ENCODE measurements at places on chromosomes 16 and 17.

DNA sequence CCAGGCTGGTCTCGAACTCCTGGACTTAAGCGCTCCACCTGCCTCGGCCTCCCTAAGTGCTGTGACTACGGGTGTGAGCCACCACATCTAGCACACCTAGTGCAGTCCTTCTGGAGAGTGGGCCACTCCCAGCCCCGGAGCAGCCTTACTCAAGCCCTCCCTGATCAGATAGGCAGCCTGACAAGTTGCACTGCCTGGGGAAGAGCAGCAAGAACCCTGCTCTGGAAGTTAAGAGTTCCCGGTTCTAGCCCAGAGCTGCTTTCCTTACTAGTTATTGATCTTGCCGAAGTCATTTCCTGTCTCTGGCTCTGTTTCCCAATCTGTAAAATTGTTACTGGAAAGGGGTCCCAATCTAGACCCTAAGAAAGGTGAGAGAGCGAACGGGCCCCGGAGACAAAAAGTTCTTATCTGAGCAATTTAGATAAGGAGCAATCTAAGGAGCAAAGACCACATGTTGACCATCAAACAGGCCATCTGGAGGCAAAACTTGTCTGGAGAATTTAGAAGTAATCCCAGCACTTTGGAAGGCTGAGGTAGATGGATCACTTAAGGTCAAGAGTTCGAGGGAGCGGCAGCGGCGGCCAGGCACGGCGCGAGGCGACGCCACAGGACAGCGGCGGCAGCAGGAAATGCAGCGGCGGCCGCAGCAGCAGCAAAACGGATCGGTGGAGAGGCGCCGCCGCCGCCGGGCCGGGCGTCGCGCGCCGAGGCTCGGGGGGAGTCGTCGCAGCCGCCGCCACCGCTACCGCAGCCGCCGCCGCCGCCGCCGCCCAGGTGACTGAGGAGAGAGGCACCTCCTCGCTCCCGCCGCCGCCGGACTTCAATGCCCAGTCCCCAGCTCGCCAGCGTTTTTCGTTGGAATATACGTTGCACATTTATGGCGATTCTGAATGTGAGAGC is 4.3 kb upstream of the NAGLU start:
- DNase-seq, result peak; percentile 72

DNA sequence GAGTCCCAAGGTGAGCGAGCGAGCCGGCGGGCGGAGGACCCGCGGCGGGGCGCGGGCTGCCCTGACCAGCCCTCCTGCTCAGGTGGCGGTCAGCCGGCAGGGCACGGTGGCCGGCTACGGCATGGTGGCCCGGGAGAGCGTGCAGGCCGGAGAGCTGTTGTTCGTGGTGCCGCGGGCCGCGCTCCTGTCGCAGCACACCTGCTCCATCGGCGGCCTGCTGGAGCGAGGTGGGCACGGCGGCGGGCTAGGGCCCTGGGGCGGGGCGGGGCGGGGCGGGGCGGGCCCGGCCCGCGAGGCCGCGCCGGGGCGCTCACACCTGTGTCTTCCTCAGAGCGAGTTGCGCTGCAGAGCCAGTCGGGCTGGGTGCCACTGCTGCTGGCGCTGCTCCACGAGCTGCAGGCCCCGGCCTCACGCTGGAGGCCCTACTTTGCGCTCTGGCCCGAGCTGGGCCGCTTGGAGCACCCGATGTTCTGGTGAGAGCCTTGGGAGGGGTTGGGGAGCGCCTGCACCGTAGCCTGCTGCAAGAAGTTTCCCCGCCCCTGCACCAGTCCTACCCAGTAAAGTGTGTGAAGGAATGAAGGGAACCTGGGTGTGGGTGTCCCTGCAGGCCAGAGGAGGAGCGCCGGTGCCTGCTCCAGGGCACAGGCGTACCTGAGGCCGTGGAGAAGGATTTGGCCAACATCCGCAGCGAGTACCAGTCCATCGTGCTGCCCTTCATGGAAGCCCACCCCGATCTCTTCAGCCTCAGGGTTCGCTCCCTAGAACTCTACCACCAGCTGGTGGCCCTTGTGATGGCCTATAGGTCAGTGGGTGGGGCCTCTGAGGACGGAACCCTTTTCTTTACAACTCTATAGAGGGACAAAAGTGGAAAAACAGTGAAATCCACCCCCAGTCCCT is 802 bp downstream of the SETD6 start:
- peak; percentile 46 for DNase-seq

GRCh38 chr16:70665806-70666735 is 19.7 kb downstream of the IL34 start:
- DNase-seq, result no peak

DNA sequence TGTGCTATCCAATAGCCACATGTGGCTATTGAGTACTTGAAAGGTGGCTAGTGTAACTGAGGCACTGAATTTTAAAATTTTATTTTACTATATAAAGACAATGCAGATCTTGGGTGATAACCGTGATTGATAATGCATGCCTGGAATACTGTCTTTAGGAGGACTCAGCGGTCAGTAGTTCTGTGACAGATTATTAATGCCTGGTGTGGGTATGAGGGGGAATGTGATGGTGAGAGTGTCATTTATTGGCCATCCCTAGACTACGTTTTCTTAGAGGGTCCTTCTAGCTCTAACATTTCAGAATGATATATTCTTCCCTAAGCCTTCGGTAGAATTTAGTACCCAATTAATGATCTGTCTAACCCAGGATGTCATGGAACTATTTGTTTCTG is 157.6 kb downstream of the CPPED1 start:
- DNase-seq, result no peak

GRCh38 chr16:89156740-89157645 is 14.6 kb upstream of the CDH15 start:
- no peak for DNase-seq

DNA sequence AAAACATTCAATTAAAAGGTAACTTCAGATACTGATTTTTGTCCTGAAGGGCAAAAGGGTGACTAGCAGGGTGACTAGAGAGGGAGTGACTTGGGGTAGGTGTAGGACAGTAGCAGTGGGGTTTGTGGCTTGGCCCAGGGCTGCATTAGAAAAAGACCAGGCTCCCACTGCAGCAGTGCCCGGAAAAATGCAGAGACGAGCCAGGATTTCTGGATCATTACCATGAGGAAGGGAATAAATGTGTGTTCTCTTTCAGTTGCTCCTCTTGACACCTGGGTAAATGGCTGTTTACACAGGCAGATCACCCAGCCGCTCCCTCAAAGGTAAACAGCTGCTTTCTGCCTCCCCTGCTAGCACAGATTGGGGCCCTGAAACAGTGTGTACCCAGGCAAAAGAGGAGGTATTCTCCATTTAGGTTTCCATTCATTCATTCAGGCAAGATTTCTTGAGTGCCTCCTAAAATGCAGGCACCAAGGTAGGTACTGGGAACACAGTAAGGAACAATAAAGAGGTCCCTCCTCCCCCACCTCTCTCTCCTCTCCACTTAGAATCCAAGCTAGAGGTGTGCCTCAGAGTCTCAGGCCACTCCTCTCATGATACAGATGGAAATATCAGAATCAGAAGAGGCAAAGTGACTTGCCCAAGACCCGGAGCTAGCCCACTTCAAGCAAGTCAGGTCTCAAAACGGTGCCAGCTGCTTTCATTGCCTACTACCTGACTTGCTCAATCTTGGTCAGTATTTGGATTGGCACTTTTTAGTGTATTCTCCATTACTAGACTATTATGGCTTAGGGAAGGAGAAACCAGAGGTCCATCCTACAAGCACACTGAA is 15.2 kb upstream of the TOX3 start:
- DNase-seq, result no peak

GRCh38 chr17:78753316-78754250 is 28.5 kb downstream of the CYTH1 start:
- DNase-seq, result no peak

GRCh38 chr16:50553731-50554360 is 5.7 kb downstream of the NKD1 start:
- DNase-seq, result no peak

- peak; percentile 64 for DNase-seq
Observed at GRCh38 chr17:6079155-6079888, 9.1 kb downstream of the WSCD1 start.

DNA sequence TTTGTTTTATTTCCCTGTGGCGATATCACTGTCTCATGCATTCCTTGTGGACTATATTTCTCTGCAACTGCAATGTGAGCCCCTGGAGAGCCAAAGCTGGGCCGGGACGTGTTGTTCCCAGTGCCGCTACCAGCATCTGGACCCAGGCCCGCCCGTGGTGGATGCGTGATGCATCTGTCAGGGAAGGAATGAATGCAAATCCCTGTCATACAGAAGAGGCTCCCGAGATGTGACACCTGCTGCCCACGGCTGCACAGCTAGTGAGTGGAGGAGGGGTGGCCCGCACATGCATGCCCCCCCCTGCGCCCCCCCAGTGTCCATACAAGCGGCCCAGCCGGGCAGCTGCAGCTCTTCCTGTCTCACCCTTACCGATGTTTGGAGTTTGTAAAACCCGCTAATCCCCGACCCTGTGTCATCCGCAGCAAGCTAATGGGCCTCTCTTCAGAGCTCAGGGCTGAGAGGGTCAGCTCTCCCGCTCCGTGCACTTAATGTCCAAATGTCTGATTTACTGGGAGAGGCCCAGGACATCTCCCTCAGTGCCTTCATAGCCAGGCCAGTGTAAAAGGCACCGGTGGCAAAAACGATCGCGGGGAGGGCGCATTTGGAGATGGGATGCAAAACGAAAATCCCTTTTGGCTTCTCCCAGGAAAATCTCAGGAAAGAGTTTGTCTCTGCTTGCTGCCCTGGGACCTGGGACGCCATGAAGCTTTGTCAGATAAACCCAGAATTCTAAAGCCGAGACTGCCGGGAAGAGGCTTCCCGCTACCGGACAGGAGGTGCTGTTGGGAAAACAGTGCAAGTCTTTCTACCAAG is 91.8 kb downstream of the FOXL1 start:
- DNase-seq, result no peak

GRCh38 chr17:21213638-21214014 is 335 bp downstream of the TMEM11 start:
- peak; percentile 68 for DNase-seq

GRCh38 chr17:59388069-59388556 is 56.7 kb downstream of the YPEL2 start:
- peak; percentile 91 for DNase-seq

GRCh38 chr16:70712942-70713341 is 27.1 kb upstream of the MTSS2 start:
- no peak for DNase-seq

GRCh38 chr17:28194382-28194781 is 124.6 kb upstream of the TMEM97 start:
- DNase-seq, result no peak

GRCh38 chr17:10251212-10251948 is 53.0 kb upstream of the GAS7 start:
- DNase-seq, result peak; percentile 15

GRCh38 chr17:9402590-9403199 is 172.9 kb downstream of the STX8 start:
- DNase-seq, result peak; percentile 75

GRCh38 chr16:49850558-49851467 is 5.1 kb downstream of the ZNF423 start:
- DNase-seq, result no peak

DNA sequence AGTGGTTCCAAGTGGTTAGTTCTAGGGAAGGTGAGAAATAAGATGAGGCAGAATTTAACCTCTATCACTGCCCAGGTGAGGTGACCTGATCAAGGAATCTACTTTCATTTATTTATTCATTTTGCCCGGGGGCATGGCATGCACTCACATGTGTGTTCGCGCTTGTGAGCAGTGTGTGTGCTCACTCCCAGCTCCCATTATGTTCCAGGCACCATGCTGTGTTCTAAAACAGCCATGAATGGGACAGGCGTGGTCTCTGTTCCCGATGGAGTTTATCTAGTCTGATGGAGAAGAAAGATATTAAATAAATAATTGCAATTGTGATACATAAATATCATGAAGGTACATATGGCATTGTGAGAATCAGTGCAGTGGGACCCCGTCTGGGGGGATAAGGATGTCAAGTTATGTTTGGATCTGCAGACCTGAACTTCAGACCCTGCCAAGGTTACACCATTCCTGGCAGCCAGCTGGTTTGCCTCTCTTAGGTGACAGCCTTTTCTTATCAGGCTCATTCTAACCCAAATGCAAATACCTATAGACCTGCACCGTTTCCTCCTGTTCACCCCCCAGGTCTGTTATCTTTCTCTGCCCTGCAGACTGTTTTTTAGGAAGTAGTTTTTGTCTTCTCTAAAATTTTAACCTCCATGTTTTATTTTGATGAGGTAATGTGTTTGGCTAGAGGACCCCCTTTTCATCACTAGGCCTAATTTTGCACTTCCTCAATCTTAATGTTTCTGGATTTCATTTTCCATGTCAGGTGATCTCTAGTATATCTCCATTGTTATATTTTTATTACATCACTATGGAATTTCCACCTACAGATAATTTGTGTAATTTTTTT is 11.8 kb downstream of the CYB5B start:
- no peak for DNase-seq

GRCh38 chr17:71846561-71847110 is 274.2 kb upstream of the SOX9 start:
- no peak for DNase-seq

- DNase-seq, result no peak
Observed at GRCh38 chr17:59139939-59140338, 15.0 kb downstream of the SKA2 start.

- peak; percentile 47 for DNase-seq
Observed at GRCh38 chr17:51933647-51934046, 224.9 kb downstream of the CA10 start.

DNA sequence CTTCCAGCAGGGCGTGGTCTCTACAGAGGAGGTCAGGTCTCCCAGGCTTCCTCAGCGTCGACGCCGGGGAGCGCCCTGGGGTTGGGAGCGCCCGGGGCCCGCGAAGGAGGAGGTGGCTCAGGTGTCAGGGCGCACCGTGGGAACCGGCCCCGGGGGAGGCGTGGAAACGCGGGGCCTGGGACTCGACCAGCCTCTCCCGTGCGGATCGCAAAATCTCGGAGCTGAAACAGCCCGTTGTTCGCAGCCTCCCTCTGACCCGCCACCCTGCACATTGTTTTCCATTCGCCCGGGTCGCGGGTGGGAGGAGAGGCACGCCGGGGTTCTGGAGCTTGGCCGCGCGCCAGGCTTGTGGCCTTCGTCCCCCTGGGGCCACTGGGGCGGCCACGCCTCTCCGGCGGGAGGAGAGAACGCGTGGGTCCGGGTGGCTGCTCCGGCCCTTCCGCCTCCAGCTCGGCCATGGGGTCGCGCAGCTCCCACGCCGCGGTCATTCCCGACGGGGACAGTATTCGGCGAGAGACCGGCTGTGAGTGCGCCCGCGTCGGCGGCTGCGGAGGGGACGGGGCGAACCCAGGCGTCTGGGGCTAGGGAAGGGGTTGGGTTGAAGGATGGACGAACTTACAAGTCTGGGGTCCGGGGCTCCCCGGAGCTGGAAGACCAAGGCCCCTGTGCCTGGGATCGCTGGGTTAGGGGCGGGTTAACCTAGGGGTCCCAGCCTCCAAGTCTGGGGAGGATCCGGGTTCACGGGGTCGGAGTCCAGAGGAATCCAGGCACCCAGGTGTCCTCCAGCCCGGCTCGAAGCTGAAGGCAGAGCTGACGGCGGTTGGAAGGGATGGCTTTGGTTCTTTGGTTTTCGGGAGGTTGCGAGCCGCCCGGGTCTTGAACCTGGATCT is at the start of gene CHP2:
Gene CHP2 (plus strand): TSS at position 433 of the 890 bp plus-strand sequence. CDS start 24 bp downstream, at position 457.
- DNase-seq, result peak; percentile 7

DNA sequence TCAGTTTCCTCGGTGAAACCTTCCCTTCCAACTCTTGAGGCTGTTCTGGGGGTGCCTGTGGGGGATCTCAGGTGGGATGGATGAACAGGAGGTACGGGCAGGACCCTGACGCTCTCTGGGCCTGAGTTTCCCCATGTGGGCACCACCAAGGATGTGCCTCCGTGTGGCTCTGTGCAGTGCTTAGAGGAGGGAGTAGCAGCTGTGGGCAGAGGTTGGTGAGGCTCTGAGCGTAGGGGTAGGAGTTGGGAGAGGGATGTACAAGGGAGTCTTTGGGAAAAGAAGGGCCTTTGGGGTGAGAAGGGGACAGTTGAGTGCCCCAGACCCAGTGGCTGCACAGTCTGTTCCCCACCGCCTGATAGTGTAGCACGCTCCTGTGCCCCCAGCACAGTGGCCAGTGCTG is 59.1 kb downstream of the SNX20 start:
- DNase-seq, result no peak

GRCh38 chr17:28908640-28909167 is 5.8 kb upstream of the DHRS13 start:
- no peak for DNase-seq

All from NCI-H82 (cell line).